ENCODE measurements at places on chromosomes 13 and 19.

DNA sequence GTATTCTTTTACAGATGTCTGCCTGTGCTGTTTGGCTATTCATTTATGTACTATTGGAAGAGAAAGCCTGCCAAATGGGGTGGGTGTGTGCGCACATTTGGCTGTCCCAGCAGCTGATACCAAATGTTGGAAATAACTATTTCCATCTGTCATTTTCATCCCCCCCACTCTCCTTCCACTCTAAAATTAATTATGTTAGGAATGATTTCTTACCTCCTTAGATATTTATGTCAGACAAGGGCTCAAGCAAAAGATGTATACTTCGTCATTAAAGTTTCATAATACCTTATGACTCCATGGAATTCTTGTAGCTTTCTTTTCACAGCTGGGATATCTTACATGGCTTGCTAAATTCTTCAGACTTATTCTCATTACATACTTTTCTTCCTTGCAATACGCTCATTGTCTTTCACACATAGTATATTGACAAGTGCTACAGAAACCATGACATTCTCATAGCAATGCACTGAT is 18.6 kb downstream of the ITM2B start:
- DNase-seq = no peak

DNA sequence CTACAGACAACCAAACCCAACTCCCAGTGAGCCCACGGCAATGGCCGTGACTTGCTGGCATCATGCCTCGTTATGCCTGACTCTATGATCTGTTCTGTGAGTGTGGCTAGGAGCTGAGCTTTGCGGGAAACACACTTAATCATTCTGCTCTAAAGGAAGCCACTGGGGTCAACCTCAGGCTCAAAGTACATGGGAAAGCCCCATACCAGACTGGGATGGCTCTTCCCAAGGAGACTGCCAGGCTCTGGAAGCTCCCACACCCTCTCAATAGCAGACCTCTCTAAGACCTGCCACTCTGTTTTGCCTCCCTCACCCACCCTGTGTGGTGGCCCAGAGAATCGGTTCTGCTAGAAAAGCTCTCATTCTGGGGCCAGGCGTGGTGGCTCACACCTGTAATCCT is 2.2 kb downstream of the PEPD start:
- DNase-seq = no peak

GRCh38 chr13:66367356-66367755 is 862.8 kb downstream of the PCDH9 start:
- DNase-seq = no peak

GRCh38 chr13:47027780-47028437 is 131.1 kb upstream of the HTR2A start:
- no peak for DNase-seq

- DNase-seq = no peak
These were observed 2.8 kb upstream of the FBXO17 start for GRCh38 chr19:38978326-38978689.

DNA sequence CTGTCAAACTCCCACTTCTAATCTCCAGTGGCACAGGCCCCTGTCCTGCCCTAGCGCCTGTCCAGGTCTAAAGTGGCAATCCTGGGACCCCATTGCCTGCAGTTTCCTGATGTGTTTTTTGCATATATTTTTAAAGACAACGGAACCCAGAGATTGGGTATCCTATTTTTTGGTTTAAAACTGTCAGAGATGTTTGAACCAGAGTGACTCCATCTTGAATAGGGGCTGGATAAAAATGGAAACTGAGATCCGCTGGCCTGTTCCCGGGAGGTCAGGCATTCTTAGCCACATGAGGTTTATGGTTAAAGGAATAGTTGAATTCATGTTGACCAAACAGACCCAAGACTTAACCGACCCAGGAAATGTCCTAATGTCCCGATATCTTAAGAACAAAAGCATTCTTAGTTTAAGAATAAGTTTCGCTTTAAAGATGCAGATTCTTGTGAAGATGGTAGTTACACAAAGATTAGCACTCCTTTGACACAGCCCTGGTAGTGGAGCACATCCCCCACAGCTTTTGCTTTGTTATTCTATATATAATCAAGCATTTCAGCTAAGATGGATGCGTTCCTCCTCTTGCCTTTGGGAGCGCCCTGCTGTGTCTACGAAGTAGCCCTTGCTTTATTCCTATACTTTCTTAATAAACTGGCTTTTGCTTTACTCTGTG is 332.1 kb downstream of the UQCRFS1 start:
- DNase-seq = no peak

- DNase-seq = peak; percentile 30
These were observed 16.9 kb downstream of the ZNF296 start for GRCh38 chr19:45059258-45059965.

DNA sequence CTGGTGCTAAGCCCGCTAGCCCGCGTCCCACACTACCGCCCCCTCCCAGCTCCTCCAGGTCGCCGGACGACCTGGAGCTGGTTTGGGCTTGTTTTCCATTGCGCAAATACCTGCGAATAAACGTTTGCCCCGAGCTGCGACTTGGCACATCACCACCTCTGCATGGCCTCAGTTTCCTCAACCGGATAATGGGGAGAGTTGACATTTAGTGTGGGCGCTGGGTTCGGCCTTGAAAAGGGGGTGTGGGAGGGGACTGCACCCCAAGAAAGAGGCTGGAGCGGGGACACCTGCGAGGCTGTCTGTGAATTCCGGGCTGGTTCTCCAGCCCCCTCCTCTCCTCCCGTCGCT is 11.0 kb upstream of the JUND start:
- no peak for DNase-seq

DNA sequence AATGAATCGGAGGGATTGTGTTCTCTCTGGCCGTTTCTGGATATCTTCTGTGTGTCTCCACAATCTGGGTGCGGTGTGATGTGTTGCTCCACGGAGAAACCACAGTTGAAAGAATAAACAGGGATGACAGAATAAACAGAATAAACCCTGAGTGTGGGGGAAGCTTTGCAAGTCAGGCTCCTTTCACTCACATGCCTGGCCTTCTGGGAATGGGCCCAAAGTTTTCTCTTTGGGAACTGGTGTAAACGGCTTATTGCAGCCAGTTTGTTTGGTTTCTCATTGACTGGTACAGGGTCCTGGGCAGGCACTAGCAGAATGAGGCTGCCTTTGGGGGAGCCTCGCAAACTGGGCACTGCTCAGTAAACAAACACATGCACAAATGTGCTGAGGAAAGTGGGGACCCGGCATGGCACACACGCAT is 324.7 kb downstream of the DLEU7 start:
- no peak for DNase-seq

GRCh38 chr19:4089400-4089908 is 22.8 kb upstream of the ZBTB7A start:
- no peak for DNase-seq

DNA sequence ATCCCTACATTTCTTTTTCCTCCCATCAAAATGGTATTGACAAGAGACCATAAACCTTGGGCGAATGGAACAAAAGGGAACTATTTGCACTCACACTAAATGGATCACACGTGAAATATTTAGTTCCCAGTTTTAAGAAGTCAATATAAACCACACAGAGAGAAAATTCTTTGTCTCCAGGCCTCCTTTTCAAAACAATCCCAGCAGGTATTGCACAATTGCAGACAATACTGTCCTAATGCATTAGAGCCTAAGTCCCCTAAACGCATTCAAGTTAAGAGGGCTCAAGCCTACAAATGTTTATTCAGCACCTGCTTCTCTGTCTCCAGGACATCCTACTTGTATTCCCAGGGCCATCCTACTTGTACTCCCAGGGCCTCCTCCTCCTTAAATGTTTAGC is 1.3 kb upstream of the B3GLCT start:
- no peak for DNase-seq

- no peak for DNase-seq
These were observed 51.8 kb upstream of the ZNF681 start for GRCh38 chr19:23810496-23810895.

DNA sequence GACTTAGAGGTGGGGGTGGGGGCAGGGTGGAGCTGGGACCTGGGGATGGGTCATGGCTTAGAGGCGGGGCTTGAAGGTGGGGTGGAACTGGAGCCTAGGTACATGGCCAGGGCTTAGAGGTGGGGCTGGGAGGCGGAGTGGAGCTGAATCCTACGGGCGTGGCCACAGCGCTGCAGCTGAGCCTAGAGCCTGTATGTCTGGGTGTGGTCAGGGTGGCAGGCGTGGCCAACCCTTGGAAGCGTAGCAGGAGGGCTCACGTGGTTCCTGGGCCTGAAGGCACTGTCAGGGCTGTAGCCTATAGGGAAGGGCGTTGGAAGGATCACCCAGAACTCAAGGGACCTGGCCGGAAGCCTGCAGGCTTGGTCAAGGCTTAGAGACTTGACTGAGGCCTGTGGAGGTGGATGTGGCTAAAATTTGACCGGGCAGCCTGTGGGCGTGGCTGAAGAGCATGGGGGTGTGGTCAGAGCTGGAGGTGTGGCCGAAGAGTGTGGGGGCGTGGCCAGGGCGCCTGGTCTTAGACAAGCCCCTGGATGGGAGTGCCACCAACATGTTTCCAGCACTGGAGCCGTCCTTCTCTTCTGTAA is 24.3 kb downstream of the COLGALT1 start:
- DNase-seq = no peak

Data from NCI-H510A (cell line).